T follicular helper cell (primary cell): ENCODE measurements at places on chromosomes 4 and X.
A peak's percentile ranks its signal among the peaks of the same experiment; 100 is the strongest.

- no peak for DNase-seq
Observed at GRCh38 chr4:22474636-22475310, 41.1 kb downstream of the ADGRA3 start.

DNA sequence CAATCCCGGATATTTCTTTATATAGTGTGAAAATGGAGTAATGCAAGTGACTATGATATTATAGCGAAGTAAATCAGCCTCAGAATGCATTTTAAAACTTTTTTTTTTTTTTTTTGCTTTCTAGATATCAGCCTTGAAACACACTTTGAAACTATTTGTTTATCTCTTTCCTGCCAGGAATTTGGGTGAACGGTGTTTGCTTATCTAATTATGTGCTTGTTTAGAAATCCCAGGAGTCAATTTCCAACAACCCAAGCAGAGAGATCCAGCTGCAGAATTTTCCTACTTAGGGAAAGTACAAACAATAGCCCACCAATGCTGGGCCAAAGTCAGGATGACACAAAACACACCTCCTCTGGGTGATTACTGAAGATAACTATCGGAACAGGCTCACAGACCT is 958.8 kb downstream of the PCDH18 start:
- no peak for DNase-seq

DNA sequence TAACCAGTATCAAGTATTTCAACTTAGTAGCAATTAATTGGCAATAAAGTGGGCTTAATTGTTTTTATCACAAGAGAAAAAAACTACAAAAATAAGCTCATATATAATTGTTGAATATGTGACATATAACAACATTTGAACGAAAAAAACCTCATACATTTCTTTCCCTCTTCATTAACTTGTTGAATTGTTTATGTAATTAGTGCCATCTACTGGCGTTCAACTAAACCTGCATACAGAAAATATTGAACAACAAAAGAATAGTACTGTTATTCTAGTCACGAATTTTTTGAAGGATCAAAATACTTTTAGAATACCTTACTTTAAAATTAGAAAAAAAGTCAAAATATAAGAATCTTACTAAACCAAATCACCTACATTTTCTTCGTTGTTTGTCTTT is 586.5 kb upstream of the FTHL17 start:
- no peak for DNase-seq

- no peak for DNase-seq
Observed at GRCh38 chrX:25755194-25755593, 382.9 kb upstream of the MAGEB18 start.

DNA sequence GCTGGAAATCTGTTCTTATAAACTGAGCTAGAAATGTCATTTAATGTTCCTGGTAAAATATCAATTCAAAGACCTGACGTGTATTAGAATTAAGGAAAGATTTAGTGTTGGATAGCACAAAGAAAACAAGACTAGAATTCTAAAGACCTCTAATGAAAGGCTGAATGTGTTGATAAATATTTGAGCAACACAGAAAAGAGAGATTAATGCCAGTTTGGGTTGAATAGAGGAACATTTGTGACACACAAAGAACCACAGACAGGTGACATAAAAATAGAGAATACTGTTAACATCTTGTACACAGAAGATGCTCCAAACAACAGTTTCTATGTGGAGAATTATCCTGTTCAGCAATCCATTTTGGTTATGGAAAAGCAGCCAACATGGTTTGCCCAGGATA is 222.1 kb upstream of the GALNT7 start:
- DNase-seq, result no peak

- peak; percentile 23 for DNase-seq
Observed at GRCh38 chr4:15702941-15703403, at the start of gene BST1. Gene BST1, plus strand, starts transcription at chr4:15703065. Its CDS starts 80 bp downstream, at chr4:15703145.

GRCh38 chrX:97367125-97367524 is 483.4 kb downstream of the RPA4 start:
- DNase-seq, result no peak

- no peak for DNase-seq
Observed at GRCh38 chr4:1812720-1813119, 19.6 kb downstream of the FGFR3 start.

GRCh38 chr4:79584902-79585301 is 176.9 kb upstream of the GK2 start:
- DNase-seq, result no peak

GRCh38 chr4:87543835-87544461 is 14.8 kb upstream of the SPARCL1 start:
- DNase-seq, result no peak

- no peak for DNase-seq
Observed at GRCh38 chr4:127936974-127937373, 28.0 kb downstream of the MFSD8 start.

- no peak for DNase-seq
Observed at GRCh38 chr4:99998062-99998867, 48.2 kb upstream of the H2AZ1 start.

GRCh38 chrX:100315566-100315965 is 94.5 kb downstream of the PCDH19 start:
- DNase-seq, result no peak

GRCh38 chr4:152676052-152676854 is 3.5 kb downstream of the TMEM154 start:
- DNase-seq, result no peak

GRCh38 chrX:49111791-49112190 is 11.7 kb downstream of the GPKOW start:
- DNase-seq, result no peak

DNA sequence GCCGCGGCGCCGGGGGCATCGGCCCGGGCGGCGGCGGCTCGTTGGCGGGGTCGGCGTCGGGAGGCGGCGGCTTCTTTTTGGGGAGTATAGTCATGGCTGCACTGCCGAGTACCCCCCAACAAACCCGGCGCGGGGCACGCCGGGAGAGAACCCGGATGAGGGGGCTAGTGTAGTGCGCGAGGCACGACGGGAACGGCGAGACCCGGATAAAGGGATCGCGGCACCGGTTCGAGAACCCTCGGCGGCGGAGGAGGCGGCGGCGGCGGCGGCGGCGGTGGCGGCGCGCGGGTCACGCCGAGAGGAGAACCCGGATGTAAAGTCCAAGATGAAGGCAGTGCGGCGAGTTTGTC is at the start of gene OTUD5:
OTUD5 (minus strand) TSS at position 131 of the 350 bp plus-strand sequence; CDS start at position 94, 37 bp downstream.
- DNase-seq, result peak; percentile 68

- DNase-seq, result no peak
Observed at GRCh38 chrX:109782994-109783700, 50.1 kb upstream of the ACSL4 start.

DNA sequence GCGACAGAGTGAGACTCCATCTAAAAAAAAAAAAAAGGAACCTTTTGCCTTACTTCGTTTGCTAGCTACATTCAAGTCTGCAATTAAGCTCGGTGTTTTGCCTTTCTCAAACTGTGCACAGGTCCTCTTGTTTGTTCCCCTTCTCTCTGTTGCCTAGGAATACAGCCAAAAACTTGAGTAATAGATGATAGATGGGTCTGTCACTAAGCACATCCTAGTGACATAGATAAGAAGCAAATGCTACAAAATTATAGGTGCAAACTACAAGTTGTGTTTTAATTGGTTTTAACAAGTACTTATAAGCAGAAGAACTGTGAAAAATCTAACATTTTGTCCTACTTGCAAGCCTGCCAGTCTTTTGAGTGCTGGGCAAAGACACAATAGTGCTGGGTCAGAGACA is 95.2 kb downstream of the SNCA start:
- DNase-seq, result no peak

- DNase-seq, result no peak
Observed at GRCh38 chr4:12729384-12729783, 754.8 kb downstream of the RAB28 start.

- DNase-seq, result no peak
Observed at GRCh38 chrX:74262452-74263209, 41.3 kb upstream of the ZCCHC13 start.

DNA sequence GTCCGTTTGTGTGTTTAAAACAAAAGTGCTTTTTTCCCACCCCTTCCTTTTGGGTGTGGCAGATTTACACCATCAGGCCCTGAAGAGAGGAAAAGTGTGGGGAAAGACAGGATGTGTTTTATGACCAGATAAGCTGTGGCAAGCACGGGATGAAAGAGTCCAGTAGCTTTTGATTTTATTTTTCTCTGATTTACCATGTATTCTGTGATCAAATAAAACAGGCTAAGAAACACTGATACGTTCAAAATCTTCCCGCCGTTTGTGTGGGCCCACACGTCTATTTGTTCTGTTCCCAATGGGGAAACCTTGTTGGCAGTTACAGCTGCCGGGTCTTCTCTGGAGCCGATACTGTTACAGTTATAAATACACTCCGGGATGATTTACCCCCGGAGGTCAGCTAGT is 10.8 kb downstream of the LRP2BP start:
- DNase-seq, result no peak

DNA sequence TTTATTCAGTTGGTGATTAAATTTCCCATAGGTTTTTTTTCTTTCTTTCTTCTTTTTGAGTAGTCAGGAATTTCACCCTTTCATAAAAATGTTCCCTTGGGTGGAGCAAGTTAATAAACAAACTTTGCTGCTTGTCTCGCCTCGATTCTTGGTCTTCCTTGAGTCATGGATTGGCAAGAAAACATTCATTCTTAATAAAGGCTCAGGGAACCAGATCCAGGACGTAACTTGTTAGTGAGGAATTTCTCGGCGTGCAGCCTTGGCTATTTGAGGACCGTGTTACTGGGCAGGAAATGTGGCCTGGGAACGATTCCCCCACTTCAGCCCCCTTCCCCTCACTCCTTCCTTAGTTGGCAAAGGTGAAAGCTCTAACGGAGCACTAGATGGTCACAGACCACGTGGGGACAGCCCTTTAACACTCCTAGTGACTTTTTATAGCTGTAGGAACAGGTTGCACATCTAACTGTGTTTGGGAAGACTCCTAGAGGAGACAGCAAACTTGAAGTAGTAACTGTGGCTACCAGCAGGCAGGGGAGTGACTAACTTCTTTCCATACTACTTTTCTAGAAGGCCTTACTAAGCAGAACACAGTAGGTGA is 106.8 kb downstream of the UCHL1 start:
- DNase-seq, result no peak

- no peak for DNase-seq
Observed at GRCh38 chr4:128512767-128513322, 225.2 kb upstream of the PGRMC2 start.

DNA sequence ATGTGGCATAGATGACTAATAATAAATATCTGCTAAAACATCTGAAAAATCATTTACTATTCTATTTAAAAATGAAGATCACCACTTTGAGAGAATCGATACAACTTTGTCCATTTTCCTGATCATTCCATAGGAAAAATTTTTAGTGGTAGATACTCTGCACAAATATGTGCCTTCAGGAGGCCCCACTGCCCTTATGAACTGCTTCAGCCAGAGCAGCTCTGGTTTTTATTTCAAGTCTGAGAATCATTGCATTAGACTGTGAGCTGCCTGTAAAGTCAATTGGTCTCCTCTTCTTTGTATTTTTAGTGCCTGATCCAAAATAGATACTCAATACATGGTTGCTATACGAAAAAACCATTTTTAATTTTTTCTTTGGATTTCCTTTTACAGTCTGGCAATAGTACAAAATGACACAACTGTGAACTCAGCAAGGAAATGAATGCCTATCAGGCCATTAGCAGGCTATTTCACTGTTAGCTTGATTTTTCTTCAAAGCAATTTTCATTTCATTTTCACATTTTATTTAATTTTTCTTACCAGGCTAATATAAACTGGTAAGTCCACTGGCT is 69.1 kb downstream of the SHISA3 start:
- no peak for DNase-seq

GRCh38 chr4:167838686-167839085 is 253.7 kb upstream of the ANXA10 start:
- no peak for DNase-seq

- DNase-seq, result no peak
Observed at GRCh38 chr4:29734343-29735213, 985.6 kb upstream of the PCDH7 start.

DNA sequence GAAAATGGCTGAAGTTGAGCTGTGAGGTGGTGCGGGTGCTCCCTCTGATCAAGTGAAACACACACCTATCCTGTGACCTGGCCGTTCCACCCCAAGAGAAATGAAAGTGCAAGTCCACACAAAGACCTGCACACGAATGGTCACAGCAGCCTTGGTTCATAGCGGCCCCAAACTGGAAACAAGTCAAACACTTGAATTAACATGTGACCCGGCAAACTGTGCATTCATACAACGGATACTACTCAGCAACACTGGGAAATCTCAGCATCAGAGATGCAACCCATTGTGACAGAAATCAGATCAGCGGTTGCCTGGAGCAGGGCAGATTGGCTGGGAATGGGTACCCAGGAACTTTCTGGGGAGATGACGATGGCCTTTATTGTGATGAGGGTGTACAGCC is 7.6 kb downstream of the G6PD start:
- DNase-seq, result no peak

GRCh38 chrX:29880977-29881376 is 334.4 kb upstream of the MAGEB2 start:
- DNase-seq, result no peak

DNA sequence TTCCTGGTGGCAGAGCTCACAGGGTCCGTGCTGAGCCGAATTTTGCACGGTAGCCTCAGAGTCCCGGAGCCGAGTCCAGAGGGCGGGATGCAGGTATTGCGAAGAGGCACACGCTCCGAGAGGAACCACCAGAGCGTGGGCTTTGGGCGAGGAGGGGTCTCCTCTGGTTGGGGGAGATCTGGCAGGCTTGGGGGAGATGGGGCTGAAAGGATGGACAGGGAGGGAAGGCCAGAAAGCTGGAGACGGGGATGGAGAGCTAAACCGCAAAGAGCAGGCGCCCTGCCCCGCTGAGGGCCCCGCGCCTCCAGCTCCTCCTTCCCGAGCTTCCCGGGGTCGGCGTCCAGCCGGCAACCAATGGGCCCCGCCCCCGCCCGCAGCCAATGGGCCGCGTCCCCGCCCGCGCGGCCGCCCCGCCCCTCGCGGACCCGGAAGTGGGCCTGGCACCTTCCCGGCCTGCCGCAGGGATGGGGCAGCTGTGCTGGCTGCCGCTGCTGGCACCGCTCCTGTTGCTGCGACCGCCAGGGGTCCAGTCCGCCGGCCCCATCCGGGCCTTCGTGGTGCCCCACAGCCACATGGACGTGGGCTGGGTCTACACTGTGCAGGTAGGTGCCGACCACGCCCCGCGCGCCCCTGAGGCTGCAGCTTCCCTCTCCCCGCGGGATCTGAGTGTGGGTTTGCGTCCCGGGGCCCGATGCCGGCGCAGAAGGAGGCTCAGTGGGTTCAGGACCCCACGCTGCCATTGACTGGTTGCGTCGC is at the start of gene MAN2B2:
MAN2B2 (plus strand) TSS at position 443 of the 756 bp plus-strand sequence; CDS start at position 465, 22 bp downstream.
- DNase-seq, result peak; percentile 76

GRCh38 chrX:46554942-46555341 is 9.7 kb upstream of the ZNF674 start:
- no peak for DNase-seq

- no peak for DNase-seq
Observed at GRCh38 chr4:15945516-15945915, 7.0 kb upstream of the FGFBP1 start.

- DNase-seq, result no peak
Observed at GRCh38 chr4:41362621-41363383, 106.1 kb downstream of the UCHL1 start.
